Karpas-422 (cell line): ENCODE measurements at places on chromosomes 13 and 19.

- DNase-seq, result no peak
Observed at GRCh38 chr13:29129616-29130015, 309.5 kb downstream of the MTUS2 start.

DNA sequence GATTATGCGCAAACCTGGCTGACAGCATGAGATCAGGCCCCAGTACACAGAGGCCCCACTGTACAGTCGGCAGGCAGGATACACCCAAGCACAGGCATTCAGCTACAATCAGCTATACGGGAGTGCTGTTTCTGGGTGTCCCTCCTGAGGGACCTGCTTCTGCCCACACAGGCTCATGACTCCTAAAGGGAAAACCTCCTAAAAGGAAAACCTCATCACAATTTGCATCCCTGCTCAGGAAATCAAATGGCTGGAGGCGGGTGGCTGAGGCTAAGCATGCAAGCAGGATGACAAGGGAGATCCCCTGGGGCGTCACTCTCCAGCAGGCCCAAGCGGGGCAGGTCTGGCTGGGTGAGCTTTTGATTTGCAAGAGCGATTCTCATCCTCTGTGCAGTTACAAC lies 99.8 kb downstream of the CRYL1 start:
- DNase-seq, result peak; percentile 50

DNA sequence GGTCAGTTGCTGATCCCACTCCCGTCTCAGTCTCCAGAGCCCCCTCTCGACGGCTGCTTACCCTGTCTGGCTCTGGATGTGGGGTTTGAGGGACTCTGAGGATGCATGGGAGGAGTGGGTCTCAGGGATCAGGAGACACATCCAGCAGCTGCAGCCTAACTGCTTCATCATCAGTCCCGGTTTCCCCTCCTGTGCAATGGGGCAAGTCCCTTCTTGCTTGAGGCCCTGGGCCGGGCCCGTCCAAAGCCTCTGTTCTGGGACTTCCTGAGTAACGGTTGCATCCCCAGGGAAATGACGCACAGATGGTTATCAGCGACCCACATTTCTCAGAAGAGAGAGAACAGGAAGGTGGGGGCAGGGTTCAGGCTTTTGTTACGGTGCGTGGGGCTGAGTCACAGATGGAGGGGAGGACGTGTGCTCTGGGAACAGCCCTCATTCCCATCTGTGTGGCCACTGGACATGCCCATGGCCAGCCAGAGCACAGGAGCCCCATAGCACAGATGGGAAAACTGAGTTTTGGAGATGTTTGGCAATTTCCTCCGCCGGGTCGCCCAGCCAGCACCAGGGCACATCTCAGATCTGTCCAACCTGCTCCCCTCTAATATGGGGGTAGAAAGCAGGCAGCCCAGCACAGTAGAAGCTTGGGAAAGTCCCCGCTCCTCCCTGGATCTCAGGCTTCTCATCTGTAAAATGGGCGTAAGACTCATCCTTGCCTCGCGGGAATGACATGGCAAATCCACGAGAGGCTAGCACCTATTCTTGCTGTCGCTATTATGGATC lies 19.3 kb downstream of the GNA15 start:
- peak; percentile 86 for DNase-seq

GRCh38 chr13:67023130-67023876 lies 206.8 kb downstream of the PCDH9 start:
- no peak for DNase-seq

GRCh38 chr13:98783856-98784478 lies 31.5 kb upstream of the SLC15A1 start:
- no peak for DNase-seq

DNA sequence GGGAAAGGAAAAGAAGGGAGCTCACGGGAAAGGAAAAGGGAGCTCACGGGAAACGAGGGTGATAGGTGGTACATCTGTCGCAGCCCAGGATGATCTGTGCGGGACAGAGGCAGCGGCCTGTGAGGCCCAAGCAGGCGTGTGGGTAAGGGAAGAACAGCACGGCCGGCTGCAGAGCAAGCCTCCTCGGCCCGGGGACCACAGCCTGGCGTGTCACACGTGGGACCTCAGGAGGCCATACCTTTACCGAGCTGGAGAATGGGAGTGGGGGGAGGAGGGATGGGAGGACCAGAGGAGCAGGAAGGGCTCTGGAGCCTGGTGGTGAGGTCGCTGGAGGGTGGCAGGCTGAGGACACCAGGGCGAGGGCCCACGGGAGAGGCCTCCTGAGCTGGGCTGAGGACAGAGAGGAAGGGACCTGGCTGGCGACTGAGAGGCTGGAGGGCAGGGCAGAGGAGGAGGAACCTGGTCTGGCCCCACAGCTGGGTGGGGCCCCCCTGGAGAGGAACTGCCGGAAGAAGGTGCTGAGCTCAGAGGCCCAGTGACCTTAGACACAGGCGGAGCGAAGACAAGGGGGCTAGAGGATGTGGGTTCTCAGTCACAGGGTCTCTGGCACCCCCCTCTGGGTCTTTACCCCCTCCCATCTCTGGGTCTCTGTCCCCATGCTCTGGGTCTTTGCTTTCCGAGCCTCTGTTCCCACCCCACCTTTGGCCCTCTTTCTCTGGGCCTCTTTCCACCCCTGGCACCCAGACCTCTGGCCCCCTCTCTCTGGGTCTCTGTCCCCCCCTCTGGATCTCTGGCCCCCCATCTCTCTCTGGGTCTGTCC lies 2.9 kb upstream of the FTL start:
- peak; percentile 92 for DNase-seq

DNA sequence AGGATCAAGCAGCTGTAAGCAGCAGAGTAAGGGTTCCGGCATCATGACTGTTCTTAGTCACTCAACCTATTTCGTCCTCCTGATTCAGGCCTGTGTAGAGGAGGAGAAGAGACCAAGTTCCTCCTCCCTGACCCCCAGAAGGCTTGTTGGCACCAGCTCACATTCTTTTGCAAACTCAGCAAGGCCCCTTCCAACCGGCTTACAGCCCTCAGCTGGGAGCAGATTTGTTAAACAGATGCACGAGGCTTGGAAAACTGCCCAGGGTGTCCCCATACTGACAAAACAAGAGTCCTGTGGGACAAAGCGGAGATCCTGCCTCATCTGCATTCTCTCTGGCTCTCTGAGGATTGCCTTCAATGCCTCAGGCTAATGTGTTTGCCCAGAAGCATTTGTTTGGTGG lies 113.2 kb upstream of the SOX21 start:
- no peak for DNase-seq

- DNase-seq, result peak; percentile 97
Observed at GRCh38 chr19:58558623-58559274, 338 bp upstream of the UBE2M start.

DNA sequence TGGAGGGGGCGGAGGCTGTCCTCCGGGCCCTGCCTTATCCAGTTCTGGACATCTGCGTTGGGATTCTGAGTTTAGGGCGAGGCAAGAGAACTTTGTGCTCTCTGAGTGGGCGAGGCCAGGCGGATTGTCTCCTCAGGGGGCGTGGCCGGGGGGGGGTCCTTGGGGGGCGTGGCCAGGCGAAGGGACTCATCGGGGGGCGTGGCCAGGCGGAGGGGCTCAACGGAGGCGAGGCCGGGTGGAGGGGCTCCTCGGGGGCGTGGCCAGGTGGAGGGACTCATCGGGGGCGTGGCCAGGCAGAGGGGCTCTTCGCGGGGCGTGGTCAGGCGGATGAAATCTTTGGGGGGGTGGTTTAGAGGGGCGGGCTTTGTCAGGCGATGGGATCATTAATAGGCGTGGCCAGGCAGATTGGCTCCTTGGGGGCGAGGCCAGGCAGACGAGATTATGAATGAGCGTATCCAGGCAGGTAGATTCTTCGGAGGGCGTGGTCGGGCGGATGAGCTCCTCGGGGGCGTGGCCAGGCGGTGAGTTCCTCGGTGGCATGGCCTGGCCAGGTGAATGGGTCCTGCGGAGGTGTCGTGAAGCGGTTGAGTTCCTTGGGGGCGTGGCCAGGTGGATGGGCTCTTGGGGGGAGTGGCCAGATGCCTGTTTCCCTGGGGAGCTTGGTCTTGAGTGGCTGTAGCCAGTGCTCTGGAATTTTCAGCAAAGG lies 10.3 kb upstream of the CACNG7 start:
- DNase-seq, result no peak
